ENCODE measurements at places on chromosomes 4 and X. TPM values are rescaled to one million over a fixed set of nuclear protein-coding genes. Genes with fewer than 3 reads are reported as not detected.
A peak's percentile ranks its signal among the peaks of the same experiment; 100 is the strongest.

DNA sequence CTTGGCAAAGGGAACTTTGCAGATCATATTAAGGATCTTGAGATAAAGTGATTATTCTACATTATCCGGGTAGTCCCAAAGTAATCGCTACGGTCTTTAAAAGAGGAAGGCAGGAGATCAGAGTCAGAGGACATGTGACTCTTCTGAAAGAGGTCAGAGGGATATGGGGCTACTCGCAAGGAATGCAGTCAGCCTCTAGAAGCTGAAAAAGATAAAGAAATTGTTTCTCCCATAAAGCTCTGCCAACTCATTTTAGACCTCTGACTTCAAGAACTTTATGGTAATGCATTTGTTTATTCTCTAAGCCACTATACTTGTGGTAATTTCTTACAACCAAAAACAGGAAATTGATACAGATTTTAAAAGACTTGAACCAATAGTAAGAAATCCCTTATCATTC lies 48.6 kb downstream of the NPY5R start:
- no peaks in the 10 kb centered on the region for H3K4me1 ChIP-seq
- no peaks in the 10 kb centered on the region for H3K36me3 ChIP-seq
- DNase-seq: no peak
- no peak overlapping the region for H3K27ac ChIP-seq
- no peak overlapping the region for H3K4me3 ChIP-seq

GRCh38 chrX:136032370-136032769 lies 47.1 kb downstream of the SLC9A6 start:
- H3K4me3 ChIP-seq: no peak overlapping the region
- no peak overlapping the region for H3K27ac ChIP-seq
- H3K4me1 ChIP-seq: peaks cover 9% of the 10 kb centered on the region
- no peak for DNase-seq
- no peaks in the 10 kb centered on the region for H3K27me3 ChIP-seq

GRCh38 chr4:78971776-78972175 lies 32.5 kb upstream of the PAQR3 start:
- no peaks in the 10 kb centered on the region for H3K4me1 ChIP-seq
- H3K27ac ChIP-seq: no peak overlapping the region
- DNase-seq: no peak
- no peaks in the 10 kb centered on the region for H3K36me3 ChIP-seq
- no peak overlapping the region for H3K4me3 ChIP-seq

- no peaks in the 10 kb centered on the region for H3K27me3 ChIP-seq
- H3K27ac ChIP-seq: no peak overlapping the region
- H3K4me3 ChIP-seq: no peak overlapping the region
- no peaks in the 10 kb centered on the region for H3K36me3 ChIP-seq
- peaks cover 2% of the 10 kb centered on the region for H3K4me1 ChIP-seq
Measured at GRCh38 chrX:13899607-13900006, 82.7 kb upstream of the GPM6B start.

- no peak overlapping the region for H3K4me3 ChIP-seq
- no peak for DNase-seq
- H3K27ac ChIP-seq: no peak overlapping the region
- H3K36me3 ChIP-seq: no peaks in the 10 kb centered on the region
Measured at GRCh38 chrX:88612870-88613329, 134.1 kb upstream of the CPXCR1 start.

- no peaks in the 10 kb centered on the region for H3K36me3 ChIP-seq
- H3K4me1 ChIP-seq: peaks cover 2% of the 10 kb centered on the region
- H3K4me3 ChIP-seq: no peak overlapping the region
- no peak overlapping the region for H3K27ac ChIP-seq
Measured at GRCh38 chr4:80092088-80092487, 19.1 kb upstream of the ANTXR2 start.

GRCh38 chrX:16491461-16491860 lies 158.5 kb upstream of the S100G start:
- H3K4me3 ChIP-seq: no peak overlapping the region
- no peaks in the 10 kb centered on the region for H3K36me3 ChIP-seq
- no peak for DNase-seq
- no peak overlapping the region for H3K27ac ChIP-seq
- H3K4me1 ChIP-seq: peaks cover 2% of the 10 kb centered on the region
- no peaks in the 10 kb centered on the region for H3K27me3 ChIP-seq

DNA sequence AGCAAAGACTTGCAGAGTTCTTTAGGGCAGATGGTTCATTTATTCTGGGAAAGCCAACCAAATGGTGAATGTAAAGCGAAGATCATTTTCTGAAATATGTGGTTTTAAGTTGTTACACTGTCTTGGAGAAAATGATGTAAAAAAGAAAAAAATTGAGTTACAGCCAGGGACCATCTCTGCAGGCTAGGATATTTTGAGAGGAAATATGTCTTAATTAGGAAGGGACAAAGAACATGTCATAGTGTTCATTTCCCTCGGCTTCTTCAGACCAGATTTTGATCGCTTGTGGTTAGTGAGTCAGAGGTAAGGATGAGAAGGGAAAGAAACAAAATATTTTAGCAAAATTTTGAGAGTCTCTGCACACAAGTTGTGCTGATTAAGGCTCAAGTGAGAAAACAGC lies 59.0 kb upstream of the C1QTNF7 start:
- no peak overlapping the region for H3K27ac ChIP-seq
- H3K4me1 ChIP-seq: no peaks in the 10 kb centered on the region
- no peaks in the 10 kb centered on the region for H3K36me3 ChIP-seq
- peak; percentile 55 for DNase-seq
- no peaks in the 10 kb centered on the region for H3K27me3 ChIP-seq
- no peak overlapping the region for H3K4me3 ChIP-seq

GRCh38 chr4:48791313-48791712 lies 11.2 kb upstream of the FRYL start:
- H3K27ac ChIP-seq: no peak overlapping the region
- DNase-seq: no peak
- H3K36me3 ChIP-seq: no peaks in the 10 kb centered on the region
- no peaks in the 10 kb centered on the region for H3K4me1 ChIP-seq
- H3K27me3 ChIP-seq: no peaks in the 10 kb centered on the region
- no peak overlapping the region for H3K4me3 ChIP-seq

DNA sequence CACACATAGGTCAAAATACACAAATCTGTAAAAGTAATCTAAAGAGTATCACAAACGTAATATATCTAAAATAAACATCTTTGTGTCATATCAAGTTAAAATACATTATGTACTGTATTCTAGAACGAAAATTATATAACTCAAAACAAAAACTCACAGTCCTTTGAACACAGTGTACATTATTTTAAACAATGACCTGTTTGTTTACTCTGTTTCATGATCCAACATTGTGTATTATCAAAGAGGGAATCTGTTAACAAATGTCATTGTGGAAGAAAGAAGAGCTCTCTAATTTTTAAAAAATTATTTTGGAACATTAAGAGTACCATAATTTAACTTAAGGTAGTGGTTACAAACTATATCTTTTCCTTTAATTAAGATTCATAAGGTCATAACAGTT lies 144.1 kb downstream of the FRYL start:
- H3K36me3 ChIP-seq: no peaks in the 10 kb centered on the region
- H3K4me3 ChIP-seq: no peak overlapping the region
- H3K4me1 ChIP-seq: peaks cover 7% of the 10 kb centered on the region
- DNase-seq: no peak
- no peaks in the 10 kb centered on the region for H3K27me3 ChIP-seq
- H3K27ac ChIP-seq: no peak overlapping the region

DNA sequence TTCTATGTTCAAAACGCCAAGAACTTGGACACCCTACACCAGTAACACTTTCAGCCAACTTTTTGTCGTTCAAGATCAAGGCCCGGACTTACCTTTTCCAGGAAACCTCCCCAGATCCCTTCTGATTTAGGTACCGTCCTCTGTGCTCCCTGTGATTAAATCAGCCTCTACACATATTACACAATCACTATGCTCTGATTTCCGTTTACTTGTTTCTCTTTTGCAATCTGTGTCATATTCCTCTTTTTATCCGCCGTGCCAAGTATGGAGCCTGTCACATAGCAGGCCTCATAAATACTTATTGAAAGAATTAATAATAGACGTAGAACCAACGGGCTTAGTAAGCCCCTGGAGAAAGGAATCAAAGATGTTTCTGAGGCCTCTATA lies 722 bp upstream of the TMEM33 start:
- H3K27ac ChIP-seq: no peak overlapping the region
- no peak for DNase-seq
- peak overlapping the region; percentile 83 for H3K4me3 ChIP-seq
- H3K27me3 ChIP-seq: peaks cover 3% of the 10 kb centered on the region

DNA sequence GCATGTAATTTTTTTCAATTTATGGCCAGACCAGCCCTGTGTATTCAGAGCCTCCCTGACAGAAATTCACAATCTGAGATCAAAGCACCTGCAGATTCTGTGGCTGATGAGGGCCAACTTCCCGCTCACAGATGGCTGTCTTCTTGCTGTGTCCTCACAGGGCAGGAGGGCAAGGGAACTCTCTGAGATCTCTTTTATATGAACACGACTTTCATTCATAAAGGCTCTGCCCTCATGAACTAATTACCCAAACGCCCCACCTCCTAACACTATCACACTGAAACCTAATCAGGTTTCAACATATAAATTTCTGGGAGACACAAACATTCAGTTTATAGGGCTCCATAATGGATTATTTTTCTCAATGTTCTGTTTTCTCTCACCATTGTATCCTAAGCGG lies 192.6 kb downstream of the NWD2 start:
- DNase-seq: no peak
- no peak overlapping the region for H3K27ac ChIP-seq
- H3K4me1 ChIP-seq: no peaks in the 10 kb centered on the region
- H3K27me3 ChIP-seq: no peaks in the 10 kb centered on the region
- H3K36me3 ChIP-seq: no peaks in the 10 kb centered on the region
- H3K4me3 ChIP-seq: no peak overlapping the region

DNA sequence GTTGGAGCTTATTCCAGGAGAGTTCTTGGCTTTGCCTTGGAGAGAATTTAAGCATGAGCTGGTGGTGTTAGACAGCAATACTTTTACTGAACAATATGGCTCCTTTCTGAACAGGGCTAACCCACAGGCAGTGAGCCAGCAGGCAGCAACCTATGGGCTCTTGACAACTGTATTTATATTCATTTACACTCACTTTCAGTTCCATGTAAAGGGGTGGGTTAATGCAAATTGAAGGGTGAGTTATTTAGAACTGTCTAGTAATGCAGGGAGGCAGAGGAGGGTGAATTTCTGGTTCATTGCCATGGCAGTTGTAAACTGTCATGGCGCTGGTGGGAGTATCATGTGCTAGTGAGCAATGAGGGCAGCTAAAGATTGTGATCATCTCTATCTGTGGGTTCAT lies 15.7 kb downstream of the FOXR2 start:
- H3K27ac ChIP-seq: no peak overlapping the region
- DNase-seq: no peak
- no peak overlapping the region for H3K4me3 ChIP-seq
- H3K4me1 ChIP-seq: no peaks in the 10 kb centered on the region

DNA sequence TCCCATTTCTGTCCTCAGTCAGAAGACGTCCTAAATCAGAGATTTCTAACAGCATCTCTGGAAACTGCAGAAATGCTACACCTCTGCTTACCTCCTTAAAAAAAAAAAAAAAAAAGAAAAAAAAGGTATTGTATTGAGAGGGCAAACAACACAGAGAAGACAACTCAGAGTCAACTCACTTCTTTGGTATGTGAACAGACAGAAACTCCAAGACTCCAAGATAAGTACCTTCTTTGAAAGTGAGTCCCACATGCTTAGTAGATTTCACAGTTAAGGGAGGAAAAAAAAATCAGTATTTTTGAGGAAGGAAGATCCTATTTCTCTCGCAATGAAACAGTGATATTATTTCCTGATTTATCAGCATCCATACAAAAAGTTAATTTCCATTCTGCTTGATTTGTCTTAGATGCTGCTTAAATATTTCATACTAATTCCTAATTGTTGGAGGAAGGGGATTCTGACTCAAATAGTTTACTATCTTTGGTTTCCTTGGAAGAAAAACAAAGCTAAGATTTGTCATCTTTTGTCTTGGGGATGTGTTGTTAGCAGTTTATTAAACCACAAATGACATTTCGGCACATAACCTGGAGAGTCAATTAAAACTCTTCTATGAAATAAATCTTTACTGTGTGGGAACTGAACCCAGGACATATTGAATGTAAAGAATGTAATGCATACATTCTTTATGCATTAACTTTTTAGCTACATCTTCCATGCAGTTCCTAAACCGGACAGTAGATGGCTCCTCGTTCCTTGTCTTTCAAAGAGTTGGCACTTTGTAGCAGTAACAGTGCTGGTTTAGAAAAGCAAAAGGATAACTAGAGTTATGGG lies 4.7 kb downstream of the RASGEF1B start:
- H3K4me3 ChIP-seq: no peak overlapping the region
- no peaks in the 10 kb centered on the region for H3K36me3 ChIP-seq
- H3K27ac ChIP-seq: no peak overlapping the region

- 0 out of 2 replicates have a peak, but pooled peaks cover 2% of the 10 kb centered on the region for H3K4me1 ChIP-seq
- no peak overlapping the region for H3K27ac ChIP-seq
- peaks cover 42% of the 10 kb centered on the region for H3K27me3 ChIP-seq
- DNase-seq: peak; percentile 2
- no peaks in the 10 kb centered on the region for H3K36me3 ChIP-seq
Measured at GRCh38 chrX:13938051-13938828, 91.5 kb downstream of the GEMIN8 start.

GRCh38 chr4:6342530-6343293 lies 73.1 kb downstream of the WFS1 start:
- H3K4me1 ChIP-seq: peaks cover 2% of the 10 kb centered on the region
- no peak overlapping the region for H3K27ac ChIP-seq
- no peaks in the 10 kb centered on the region for H3K36me3 ChIP-seq
- H3K27me3 ChIP-seq: peaks cover 12% of the 10 kb centered on the region
- DNase-seq: peak; percentile 27

DNA sequence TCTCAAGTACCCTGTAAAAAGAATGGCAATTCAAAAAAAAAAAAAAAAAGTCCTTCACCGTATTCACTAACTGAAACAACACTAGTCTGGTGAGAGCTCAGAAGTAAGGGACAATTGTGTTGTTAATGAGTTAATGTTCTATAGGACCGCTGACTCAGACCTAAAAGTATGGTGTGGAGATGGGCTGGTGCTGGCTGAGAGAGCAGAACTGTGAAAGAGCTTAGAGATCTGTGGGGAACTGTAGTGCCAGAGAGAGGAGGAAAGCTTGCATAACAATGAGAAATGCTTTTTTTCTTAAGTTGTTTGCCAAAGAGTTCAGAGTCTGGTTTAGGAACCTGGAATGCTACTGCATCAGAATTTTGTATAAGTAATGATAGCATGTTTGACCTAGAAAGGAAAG lies 65.1 kb downstream of the LHFPL1 start:
- no peaks in the 10 kb centered on the region for H3K4me1 ChIP-seq
- H3K27ac ChIP-seq: no peak overlapping the region
- H3K4me3 ChIP-seq: no peak overlapping the region

GRCh38 chrX:96841325-96841724 lies 42.4 kb upstream of the RPA4 start:
- no peak overlapping the region for H3K4me3 ChIP-seq
- no peaks in the 10 kb centered on the region for H3K4me1 ChIP-seq
- H3K36me3 ChIP-seq: no peaks in the 10 kb centered on the region
- DNase-seq: no peak
- H3K27ac ChIP-seq: no peak overlapping the region

Gene GLRB
- 3.2 TPM for polyA plus RNA-seq

Gene NHSL2
- polyA plus RNA-seq: 0.75 TPM

Gene LDB2
- polyA plus RNA-seq: 67.9 TPM

Gene SORBS2
- 0.29 TPM for polyA plus RNA-seq

Gene LRCH2
- 1.8 TPM for polyA plus RNA-seq

Gene SRPK3
- 0.70 TPM for polyA plus RNA-seq

Measured in IMR-90 (cell line).